Kidney glomerular epithelial cell (primary cell): ENCODE measurements at places on chromosomes 11 and 22.
A peak's percentile ranks its signal among the peaks of the same experiment; 100 is the strongest.

- DNase-seq: peak; percentile 17
Observed at GRCh38 chr11:127345819-127346459, 345.4 kb upstream of the KIRREL3 start.

GRCh38 chr11:121149116-121149515, 48.1 kb downstream of the TECTA start:
- DNase-seq: no peak

DNA sequence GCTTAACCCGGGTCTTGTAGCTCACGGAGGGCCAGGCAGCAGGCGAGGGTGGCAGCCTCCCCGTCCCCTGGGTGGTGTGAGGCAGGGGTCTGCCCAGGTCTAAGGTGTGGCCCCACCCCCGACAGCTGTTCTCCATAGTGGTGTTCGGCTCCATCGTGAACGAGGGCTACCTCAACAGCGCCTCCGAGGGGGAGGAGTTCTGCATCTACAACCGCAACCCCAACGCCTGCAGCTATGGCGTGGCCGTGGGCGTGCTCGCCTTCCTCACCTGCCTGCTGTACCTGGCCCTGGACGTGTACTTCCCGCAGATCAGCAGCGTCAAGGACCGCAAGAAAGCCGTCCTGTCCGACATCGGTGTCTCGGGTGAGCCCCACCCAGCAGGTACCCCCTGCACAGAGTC, 24.4 kb downstream of the SYNGR1 start:
- DNase-seq: no peak

- DNase-seq: peak; percentile 45
Observed at GRCh38 chr11:35387111-35387982, 32.0 kb downstream of the SLC1A2 start.

- no peak for DNase-seq
Observed at GRCh38 chr11:67419325-67420049, 4.0 kb downstream of the CARNS1 start.

DNA sequence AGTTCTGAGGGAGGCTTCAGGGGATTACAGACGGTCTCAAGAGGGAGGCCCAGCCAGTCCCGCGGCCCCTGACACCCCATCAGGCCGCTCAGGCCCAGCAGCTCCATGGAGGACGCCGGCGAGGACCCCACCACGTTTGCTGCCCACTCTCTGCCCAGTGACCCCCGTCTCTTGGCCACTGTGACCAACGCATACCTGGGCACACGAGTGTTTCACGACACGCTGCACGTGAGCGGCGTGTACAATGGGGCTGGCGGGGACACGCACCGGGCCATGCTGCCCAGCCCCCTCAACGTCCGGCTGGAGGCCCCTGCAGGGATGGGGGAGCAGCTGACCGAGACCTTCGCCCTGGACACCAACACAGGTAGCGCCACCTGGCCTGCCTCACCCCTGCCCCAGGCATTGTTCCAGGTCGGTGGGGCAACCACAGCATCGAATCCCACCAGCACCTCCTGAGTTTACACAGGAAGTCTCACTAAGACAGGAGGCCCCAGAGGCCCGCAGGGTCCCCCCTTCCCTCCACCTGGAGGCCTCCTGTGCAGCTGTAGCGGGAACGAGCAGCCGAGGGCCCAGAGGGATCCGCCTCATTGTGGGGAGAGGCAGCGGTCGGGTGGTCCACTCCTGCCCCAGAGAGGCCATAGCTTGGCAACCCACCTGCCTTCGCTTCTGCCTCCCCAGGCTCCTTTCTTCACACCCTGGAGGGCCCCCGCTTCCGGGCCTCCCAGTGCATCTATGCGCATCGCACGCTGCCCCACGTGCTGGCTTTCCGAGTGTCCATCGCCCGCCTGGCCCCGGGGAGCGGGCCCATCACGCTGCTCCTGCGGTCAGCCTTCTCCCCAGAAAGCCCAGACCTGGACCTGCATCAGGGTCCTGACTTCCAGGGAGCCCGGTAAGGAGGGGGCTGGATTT, 1.0 kb downstream of the PGGHG start:
- DNase-seq: no peak

DNA sequence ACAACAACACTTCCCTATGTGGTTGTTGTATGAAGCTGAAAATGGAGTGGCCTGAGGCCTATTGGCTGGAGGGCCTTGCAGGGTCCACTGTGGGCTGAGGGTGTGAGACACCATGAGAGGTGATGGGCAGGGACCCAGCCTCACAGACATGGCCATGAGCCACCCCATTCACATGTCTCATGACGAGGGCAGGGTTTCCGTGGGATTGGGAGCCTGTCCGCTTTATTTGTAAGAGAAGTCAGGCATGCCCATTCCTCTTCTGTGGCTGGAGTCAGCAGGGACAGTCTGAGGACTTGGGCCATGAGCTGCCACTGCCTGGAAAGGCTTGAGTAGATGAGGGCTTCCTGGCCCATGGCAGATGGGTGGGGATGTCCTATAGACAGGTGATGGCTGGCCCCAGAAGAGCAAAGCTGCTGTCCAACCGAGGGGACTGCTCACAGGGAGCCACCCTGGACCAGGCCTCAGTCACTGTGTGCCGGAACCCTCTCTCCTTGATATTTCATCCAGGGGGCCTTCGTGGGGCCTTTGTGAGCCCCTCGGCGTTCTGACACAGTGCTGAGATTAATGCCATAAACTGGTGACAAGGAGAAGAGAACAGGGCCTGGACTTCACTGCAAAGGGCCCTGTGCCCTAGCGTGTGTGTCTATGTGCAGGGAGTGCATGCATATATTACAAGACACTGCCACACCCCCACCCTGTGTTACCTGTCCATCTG, 971.9 kb downstream of the BRD1 start:
- DNase-seq: no peak

- peak; percentile 48 for DNase-seq
Observed at GRCh38 chr11:18853086-18853720, 61.6 kb upstream of the PTPN5 start.

DNA sequence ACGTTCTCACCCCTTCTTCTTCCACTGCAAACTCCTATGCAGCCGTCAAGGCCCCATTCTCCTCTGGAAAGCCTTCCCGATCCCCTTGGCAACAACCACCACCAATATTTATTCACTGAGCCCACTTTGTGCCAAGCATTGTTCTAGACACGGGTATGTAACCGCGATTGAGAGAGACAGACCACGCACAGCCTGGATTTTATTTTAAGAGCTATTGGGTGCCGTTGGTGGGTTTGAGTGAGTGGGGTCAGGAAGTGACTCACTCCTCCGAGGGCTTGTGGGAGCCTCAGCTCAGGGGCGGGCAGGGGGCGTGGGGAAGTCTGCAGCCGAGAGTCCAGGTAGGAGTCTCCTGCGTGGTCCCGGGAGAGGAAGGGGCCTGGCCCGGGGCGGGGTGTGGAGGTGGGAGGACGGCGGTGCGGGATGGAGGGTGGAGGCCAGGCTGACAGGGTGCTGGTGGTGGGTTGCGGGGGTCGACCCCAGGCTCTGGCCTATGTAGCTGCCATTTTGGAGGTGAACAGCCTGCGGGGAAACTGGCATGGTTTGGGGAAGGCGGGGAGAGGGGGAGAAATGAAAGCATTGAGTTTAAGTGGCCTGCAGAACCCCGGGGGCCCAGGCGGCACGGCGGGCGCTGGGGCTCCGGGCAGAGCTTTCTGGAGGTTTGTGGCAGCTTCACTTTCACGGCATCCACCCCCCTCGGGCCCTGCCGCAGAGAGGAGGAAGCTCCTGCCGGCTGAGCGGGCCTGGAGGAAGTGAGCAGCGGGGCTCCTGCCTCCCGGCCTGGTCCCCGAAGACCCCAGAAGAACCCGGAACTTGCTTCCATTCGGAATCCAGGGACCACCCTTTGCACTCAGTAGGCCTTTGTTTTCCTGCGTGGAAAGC, 547 bp downstream of the PARVG start:
- DNase-seq: no peak

DNA sequence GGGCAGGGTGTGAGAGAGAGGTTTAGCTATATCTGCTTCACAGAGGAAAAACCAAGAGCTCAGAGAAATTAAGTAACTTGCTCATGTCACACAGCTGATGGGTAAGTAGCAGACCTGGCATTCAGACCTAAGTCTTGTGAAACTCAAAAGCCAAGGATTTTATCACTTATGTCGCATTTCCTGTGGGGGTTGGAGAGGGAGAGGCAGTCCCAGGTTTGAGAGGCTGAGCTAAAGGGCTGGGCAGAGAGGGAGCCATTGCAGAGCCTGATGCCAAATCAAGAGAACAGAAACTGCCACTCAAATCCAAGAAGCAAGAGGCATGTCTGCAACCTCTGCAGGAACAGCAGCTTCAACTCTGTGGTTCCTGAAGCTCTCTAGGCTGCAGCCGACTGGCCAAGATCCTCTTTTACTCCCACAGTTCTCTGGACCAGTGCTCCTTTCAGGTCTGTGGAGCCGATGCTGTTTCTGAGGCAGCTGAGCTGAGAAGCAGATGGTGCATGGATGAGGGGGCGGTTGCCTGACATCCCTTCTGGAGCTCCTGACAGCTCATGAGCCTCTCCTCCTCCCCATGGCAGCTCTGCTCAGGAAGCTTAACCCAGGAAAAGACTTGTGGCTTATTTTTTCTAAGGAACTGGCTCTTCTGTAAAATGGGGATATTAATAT, 47.6 kb upstream of the NAV2 start:
- peak; percentile 67 for DNase-seq

DNA sequence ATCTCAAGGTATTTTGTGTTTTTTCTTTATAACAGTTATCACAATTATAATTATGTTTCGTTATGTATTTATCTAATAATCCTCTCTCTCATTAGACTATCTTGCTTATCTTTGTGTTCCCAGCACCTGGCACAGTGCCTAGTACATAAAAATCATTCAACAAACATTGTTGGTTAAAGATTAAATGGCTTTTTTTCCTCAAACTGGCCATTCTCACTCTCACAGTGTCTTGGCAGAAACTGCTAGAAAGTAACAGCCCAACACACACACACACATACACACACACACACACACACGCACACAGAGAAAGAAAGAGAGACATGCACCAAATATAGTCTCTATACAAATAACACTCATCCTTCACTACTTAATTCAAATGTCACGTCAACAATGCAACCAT, 36.8 kb downstream of the OR10A6 start:
- no peak for DNase-seq

DNA sequence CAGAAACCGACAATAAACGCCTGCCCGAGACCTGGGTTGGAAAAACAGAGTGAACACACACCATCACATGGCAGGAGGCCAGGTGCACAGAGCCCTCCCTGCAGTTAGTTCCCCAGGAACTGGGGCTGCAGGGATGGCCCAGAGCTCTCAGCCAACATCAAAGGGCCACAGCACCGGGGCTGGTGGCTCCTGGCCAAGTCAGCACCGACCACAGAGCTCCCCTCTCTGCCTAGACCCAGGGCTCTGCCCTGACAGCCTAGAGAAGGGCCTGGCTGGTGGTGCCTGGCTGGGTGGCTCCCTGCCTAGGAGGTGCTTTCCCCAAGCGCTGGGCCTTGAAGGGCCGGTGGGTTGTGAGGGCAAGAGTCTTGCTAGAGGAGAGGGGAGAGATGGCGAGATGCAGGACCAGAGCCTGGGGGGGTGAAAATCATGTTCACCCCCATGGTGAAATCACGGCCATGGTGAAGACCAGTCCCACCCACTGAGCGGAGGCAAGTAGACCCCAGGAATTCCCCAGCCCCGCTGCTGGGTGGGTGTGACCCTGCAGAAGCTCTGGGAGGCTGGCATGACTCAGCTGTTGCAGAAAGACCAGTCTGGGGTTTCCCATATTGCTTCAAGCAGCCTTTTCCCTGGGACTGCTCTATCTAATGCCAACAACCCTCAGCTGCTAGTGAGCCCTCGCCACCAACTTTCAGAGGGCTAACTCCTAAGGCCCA, 7.2 kb upstream of the BID start:
- DNase-seq: peak; percentile 87

GRCh38 chr22:47114813-47115517, 352.5 kb downstream of the TBC1D22A start:
- no peak for DNase-seq

GRCh38 chr22:44648085-44648820, 53.8 kb upstream of the PRR5 start:
- no peak for DNase-seq

DNA sequence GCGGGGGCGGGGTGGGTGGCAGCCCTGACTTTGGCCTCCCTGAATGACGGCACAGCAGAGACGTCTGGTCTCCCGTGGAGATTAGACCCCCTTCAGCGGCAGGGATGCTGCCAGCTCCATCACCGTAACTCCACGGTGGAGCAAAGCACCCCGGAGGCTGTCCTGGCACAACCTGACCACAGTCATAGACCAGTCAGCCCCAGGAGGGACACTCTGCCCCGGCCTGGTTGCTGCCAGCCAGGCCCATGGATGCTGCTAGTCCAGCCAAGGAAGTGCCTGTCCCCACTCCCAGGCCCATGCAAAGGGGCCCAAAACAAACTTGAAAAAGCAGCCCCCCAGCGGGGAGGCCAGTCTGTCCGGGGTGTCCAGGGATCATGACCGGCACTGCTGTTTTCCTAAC, 11.5 kb upstream of the ANO1 start:
- DNase-seq: no peak

DNA sequence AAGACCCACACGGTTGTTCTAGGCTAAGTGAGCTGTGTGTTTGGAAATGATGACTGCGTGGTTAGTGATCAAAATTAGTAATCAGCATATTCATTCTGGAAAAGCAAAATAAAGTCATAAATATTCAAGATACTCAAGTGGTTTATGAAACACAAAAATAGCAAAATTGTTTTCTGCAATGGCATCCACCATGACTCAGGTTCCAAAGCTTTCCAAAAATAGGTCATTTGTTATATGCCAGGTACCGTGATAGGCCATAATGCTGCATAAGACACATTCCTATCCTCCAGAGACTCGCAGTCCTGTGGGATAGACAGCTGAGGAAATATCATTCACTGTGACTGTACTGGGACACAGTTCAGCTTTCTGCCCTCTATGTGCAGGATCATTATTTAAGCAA, 2.4 kb upstream of the ATL3 start:
- DNase-seq: no peak

GRCh38 chr11:108253176-108253575, 30.3 kb downstream of the ATM start:
- DNase-seq: no peak

- peak; percentile 24 for DNase-seq
Observed at GRCh38 chr11:43837879-43838278, 42.8 kb upstream of the ALKBH3 start.

DNA sequence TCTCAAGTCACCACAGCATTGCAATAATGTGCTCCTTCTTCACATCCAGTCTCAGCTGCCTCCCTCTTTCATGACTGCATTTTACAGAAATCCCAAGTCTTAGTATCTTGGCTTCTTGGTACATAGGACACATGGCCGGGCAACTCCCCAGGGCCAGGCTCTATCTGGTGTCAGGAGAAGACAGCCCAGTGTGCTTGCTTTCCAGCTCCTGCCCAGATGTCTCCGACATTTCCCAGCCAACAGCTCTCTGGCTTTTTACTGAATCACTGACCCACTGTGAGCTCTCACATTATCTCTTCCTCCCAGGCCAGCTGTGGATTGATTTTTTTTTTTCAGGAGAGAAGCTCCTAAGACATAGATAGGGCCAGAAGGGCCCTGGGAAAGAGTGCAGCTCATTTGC, 346.0 kb upstream of the C11orf87 start:
- no peak for DNase-seq

DNA sequence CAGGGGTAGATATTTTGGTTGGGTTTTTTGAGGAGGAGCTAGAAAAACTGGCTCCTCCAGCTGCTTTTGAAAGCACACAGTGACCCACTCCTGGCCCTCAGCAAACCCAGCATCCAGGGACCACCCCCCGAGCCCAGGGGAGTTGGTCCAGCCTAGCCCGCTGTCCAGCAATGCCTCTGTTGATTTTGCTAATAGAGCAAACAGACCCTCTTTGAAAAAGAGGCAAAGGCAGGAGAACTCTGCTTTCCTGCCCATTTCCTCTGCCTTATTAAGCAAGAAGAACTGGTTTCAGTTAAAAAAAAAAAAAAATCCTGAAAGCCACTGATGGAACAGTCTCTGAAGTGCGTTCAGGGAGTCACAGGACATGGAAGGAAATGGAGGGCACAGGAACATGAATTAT, 25.3 kb downstream of the ABTB2 start:
- DNase-seq: no peak
